NCI-H1105 (cell line): ENCODE measurements at places on chromosomes 4 and X.

DNA sequence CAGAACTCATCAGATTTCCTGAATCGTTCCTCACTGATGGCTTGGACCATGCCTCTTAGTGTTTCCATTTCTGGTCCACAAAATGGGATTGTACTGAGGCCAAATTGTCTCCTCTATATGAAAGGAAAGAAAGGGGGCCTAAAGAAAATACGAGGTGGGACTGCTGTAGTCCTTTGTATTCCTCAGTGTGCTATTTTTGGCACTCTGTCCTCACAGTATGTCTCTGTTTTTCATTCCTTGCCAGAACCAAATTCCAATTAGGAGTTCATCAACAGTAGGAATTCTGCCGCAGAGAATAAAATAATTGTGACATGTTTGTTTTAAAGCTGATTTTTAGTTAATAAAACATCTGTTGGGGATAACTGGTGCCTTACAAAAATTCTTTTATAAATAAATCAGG is 515.7 kb downstream of the SMARCA1 start:
- DNase-seq, result no peak

DNA sequence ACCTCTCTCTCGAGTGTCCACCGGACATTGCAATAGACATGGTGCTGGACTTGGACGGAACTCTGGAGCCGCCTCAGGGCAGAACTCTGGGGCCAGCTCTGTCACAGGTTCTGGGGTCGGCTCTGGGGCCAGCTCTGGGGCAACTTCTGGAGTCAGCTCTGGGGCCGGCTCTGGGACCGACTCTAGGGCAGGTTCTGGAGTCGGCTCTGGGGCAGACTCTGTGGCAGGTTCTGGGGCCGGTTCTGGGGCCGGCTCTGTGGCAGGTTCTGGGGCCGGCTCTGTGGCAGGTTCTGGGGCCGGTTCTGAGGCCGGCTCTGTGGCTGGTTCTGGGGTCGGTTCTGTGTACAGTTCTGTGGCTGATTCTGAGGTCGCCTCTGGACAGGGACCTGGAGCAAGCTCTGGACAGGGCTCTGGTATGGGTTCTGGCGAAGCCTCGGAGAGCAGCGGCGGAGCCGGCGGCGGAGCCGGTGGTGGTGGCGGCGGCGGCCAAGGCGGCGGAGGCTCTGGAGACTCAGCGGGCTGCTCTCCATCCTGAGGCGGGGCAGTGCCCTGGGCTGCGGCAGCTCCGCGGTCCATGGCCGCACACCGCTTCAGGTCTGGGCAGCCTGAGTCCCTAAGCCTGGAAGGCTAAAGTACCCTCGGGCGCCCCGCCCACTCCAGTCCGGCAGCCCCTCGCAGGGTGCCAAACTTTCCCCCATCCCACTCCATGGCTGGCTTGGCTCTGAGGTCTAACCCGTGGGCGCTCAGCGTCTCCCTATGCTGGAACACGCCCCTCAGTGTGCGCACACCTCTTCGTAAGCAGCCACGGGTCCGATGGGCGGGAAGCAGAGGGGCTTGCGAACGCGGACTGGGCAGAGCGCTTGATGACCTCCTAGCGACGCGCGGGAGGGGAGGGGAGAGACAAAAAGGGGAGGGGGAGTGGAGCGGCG is at the start of gene DGKK:
Gene DGKK, minus strand, starts transcription at position 723 of the 929 bp plus-strand sequence. Its CDS starts 147 bp downstream, at position 576.
- no peak for DNase-seq

DNA sequence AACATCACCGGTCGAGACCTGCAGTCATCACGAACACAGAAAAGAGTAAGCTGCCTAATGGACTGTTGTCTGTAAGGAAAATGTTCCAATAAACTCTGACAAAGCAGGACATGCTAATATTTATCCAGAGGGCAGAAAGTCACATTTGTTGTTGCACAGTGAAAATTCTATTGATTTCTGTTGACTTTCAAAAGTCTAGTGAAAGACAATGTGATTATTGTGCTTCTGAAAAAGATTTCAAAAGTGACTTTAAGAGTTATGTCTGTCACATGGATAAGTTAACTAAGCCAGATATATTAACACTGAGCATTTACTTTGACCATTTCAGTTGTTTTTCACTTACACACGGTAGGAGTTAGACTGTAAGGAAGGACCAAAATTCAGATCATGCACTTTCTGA is 9.3 kb upstream of the RFC1 start:
- no peak for DNase-seq

- DNase-seq, result no peak
Observed at GRCh38 chrX:3348191-3348590, 1.7 kb upstream of the MXRA5 start.

GRCh38 chr4:97762115-97762512 is 381.2 kb downstream of the STPG2 start:
- DNase-seq, result no peak

GRCh38 chr4:71377561-71377960 is 38.7 kb downstream of the SLC4A4 start:
- no peak for DNase-seq

DNA sequence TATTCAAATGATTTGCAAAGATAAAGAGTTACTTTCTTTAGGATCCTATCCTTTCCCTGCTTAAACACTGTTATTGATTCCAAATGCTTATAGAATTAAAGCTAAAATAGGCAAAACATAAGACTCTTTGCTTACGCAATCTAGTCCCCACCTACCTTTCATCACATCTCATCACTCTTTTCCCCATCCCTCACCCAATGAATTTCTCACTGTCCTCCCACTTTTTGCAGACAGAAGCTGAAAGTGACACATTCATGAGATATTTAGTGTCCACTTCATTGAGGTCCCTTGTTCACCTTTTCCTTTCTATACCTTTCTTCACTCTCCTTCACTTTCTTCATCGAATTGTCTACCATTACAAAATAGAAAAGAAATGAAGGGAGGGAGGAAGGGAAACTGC is 424 bp downstream of the SATL1 start:
- no peak for DNase-seq

DNA sequence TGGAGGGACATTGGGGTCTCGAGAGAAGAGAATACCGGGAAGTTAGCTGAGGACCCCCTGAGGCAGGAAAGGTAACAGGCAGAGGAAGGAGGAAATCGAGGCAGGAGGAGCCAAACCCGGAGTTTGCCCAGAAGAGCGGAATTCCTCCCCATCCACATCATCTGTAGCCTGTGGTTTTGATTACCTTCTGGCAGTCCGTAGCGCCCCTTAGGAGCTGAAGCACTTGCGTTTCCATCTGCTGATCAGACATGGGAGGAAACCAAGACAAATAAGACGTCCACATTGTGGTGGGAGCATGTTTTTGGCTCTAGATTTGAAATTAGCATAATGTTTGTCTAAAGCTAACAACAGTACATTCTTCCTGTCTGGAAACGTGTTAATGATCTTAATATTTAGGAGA is 26.8 kb upstream of the HMX1 start:
- no peak for DNase-seq

- DNase-seq, result peak; percentile 26
Observed at GRCh38 chrX:101417981-101418841, 10.2 kb downstream of the HNRNPH2 start.

DNA sequence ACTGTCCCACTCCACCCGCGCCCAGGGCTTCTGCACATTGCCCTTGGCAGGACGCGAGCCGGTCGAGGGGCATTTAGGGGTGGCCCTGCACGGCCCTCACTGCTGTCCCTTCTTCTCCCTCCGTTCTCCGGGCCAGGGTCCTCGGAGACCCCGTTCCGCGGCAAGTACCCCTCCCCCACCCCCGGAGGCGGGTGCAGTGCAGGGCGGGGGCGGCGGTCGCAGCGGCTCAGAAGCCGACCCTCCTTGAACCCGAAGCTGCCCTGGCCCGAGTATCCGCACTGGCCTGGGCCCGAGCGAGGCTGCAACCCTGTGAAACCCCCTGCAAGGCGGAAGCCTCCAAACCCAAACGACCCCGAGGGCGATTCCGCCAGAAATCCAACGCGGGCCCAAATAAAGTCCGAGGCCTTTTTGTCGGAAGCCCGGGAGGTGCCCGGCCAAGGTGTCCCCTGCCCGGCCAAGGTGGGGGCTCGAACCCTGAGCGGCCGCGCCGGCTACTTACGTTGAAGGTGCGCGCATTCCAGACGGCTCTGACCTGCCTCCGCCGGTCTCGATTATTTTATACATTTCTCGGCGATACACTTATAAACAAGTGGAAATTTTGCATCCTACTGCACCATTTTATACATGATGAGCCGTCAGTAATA is 53.1 kb upstream of the TMEM33 start:
- DNase-seq, result no peak

GRCh38 chrX:107324493-107325310 is 118.3 kb downstream of the DNAAF6 start:
- no peak for DNase-seq

- no peak for DNase-seq
Observed at GRCh38 chr4:78592088-78592783, 40.7 kb downstream of the ANXA3 start.

GRCh38 chr4:14267373-14268060 is 640.0 kb upstream of the BOD1L1 start:
- peak; percentile 75 for DNase-seq

DNA sequence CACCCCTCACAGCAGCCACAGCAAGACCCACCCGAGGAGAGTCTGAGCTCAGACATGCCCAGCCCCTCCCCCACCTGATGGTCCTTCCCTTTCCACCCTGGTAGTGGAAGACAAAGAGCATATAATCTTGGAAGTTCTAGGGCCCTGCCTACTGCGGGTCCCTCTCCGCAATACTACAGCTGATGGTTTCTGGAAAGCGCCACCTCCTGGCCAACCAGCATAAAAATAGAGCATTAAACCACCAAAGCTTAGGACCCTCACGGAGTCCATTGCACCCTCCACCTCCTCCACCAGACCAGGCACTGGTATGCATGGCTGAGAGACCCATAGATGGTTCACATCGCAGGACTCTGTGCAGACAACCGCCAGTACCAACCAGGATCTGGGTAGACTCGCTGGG is 78.2 kb downstream of the SH3BGRL start:
- DNase-seq, result no peak

DNA sequence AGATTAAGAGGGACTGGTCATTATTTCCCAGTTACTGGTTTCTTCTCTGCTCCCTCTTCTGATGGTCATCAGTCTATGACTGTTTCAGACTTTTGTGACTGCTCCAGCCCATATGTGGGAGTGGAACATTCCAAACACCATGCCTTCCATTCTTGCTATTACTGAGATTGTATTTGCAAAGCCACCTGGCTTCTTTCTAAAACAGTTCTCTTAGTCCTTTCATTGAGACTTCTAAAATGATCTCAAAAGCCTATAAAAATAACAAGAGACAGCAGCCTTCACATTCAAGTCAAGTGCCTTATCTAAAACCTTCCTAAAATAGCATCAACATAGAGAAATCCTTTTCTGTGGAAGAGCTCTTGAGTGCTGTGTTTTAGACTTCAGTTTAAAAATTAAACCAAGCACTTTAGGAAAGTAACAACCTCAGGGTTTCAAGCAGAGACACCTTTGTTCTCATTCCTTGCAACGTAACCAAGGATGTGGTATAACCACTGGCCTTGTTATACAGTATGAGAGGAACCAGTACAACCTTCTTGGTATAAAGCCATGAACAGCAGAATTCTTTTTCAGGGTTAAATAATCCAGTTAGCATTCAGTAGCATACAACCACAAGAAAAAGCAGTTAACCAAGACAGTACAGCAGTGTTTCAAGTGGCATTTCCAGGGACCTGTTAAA is 97.1 kb downstream of the NFKB1 start:
- no peak for DNase-seq

DNA sequence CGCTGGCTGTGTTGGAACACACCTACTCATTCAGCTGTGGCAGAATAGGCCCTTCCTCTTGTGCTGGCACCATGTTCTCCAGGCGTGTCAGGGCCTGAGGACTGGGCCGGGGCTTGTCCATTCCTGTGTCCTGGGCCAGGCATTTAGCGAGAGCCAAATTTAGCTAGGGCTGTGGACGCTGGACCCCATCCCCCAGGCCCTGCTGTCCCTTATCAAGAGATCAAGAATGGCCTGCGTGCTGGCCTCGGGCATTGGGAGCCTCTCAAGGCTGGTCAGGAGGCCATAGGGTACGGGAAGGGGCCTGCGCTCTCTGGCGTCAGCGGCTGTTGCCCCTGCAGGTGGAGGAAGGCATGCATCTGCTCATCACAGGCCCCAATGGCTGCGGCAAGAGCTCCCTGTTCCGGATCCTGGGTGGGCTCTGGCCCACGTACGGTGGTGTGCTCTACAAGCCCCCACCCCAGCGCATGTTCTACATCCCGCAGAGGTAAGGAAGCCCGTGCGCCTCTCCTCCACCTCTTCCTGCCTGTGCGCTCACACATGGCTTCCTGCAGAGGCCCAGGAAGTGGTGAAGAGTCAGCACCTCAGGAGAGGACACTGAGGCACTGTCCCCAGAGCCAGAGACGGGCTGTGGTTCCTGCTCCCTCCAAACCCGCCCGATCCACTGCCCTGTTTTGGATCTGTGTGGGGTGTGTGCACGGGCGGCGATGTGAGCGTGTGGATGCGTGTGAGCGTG is 15.3 kb downstream of the ABCD1 start:
- no peak for DNase-seq

DNA sequence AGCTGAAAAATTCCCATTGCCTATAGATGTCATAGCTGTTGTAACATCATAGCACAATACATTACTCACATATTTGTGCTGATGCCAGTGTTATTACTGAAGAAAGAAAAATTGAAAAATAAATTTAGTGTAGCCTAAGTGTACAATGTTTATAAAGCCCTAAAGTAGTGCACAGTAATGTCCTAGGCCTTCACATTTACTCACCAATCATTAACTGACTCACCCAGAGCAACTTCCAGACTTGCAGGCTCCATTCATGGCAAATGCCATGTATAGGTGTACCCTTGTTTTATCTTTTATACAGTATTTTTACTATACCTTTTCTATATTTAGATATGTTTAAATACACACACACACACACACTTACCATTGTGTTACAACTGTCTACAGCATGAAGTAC is 265.4 kb upstream of the MAGEB18 start:
- DNase-seq, result no peak

DNA sequence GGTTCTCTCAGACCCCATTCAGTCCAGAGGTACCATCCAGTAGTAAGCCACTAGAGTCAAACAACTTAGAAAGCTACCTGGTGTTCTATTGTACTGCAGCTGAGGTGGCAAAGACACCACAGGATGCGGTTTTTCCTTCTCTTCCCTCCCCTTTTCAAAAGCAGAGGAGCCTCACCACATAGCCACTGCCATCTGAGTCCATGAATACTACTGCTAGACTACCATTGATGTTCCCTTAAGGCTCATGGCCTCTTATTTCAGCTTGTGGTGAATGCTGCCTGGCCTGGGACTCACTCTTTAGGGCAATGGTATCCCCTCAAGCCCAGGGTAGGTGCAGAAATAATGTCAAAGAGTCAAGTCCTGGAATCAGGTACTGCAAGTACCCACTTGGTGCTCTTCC is 41.8 kb upstream of the KLHL4 start:
- no peak for DNase-seq

GRCh38 chrX:68708503-68709290 is 61.2 kb downstream of the STARD8 start:
- DNase-seq, result no peak

DNA sequence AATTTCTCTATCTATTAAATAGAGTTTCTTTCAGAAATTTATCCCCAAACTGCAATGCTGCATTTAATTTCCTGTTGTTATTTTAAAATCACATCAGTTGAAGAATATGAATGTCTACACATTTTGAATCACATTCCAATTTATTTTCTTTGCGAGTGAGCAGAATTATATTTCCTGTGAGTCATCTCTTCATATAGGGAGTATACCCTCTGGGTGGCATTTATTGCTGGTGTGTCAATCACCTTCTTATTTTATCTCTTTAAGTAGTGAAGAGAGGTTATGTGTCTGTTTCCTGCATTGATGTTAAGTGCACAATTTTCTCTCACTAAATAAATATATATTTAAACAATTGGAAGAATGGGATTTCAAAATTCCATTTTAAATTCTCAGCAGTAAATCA is 511.0 kb upstream of the ATOH1 start:
- no peak for DNase-seq
